ENCODE measurements at places on chromosomes 16 and 17.

- no peak for DNase-seq
Observed at GRCh38 chr17:31404028-31404949, 12.8 kb downstream of the RAB11FIP4 start.

DNA sequence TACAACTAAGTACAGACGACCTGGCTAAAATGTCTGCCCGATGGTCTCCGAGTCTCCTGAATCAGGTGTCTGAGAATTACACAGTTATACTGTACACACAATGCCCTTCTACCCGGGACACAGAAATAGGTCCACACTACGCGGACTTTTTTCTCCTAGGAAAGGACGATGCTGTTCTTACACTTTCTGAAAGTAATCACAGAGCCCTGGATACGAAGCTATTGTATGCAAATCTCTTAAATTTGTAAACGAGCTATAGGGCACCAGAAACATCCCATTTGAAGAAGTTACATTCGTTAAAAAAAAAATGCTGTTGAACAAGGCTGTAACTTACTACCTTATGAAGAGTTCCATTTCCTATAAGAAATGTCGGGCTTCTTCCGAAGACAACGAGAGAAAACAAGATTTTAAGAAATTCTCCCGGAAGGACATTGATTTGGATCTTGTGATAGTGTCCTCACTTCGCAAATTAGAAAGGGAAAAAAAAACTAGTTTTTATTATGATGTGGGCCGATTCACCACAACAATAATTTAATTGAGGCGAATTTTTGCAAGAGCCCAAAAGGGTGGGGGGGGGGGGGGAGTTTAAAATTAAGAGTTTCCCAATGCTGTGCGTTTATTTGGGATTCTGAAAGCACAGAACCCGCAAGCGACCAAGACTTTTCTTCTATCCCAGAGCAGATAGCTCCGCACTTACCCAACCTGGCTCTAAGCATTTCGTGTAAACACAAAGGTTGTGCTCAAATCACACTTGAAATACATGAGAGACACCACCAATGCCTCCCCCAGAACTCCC is 1.5 kb upstream of the SOX9 start:
- DNase-seq, result no peak

DNA sequence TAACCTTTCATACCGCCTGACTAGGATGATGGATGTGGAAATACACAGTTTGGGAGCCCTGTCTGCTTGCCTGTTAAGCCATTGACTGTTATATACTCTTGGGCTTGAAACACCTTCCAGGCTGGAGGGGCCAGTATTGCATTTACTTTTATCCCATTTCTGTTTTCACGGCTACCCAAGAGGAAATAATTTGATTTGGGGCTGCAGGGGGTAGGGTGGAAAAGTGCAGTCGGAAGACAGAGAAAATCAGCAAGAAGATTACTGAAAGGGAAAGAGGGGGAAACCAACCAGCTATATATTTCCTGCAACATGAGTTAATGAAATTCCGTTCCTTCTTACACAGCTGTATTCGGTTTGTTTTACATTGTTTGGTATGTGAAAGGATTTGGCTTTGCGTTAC is 202.5 kb downstream of the CDH13 start:
- DNase-seq, result no peak

- peak; percentile 43 for DNase-seq
Observed at GRCh38 chr16:87297918-87298631, 19.1 kb downstream of the C16orf95 start.

GRCh38 chr17:61406537-61406845 is 6.8 kb downstream of the TBX2 start:
- DNase-seq, result no peak

DNA sequence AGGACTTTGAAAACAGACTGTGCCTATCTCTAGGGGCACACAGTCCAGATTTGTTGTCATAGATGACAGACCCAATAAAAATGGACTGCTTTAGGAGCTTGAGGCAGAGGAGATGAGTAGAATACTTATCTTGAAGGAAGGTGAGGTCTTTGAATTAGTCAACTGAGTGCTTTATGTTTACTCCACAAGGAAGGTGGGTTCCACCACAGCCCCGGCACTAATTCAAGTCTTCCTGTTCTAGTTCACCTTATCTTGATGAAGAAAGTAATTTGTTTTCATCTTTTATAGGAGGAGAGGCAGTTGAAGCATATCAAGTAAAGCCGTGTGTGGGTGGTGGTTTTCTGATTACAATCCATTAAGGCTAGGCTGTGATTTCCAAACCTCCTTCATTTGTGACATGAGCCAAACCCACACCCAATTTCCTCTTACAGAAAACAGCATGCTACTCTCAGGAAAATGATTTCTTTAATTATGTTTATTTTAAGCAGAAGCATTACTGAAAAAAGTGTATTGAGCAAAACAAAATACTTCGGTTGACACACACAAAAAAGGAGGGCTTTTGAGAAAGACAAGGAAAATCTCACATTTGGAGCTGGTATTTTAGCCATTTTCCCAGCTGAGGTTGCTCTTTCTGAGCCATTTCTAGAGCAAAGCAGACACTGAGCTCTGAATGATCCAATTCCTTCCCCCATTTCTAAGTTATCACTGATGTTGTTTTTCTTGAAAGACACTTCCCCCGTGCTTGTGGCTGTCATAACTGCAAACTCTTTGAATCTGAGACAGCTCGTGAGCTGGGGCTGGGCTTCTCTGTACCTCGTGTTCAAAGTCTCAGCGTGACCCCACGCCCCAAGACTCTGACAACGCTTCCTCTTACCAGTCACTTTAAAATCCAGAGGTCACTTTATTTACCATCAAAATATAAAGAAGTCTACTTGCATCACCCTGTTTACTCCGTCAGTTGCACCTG is 35.4 kb downstream of the CDRT15 start:
- DNase-seq, result no peak

GRCh38 chr16:50594308-50595260 is 46.4 kb downstream of the NKD1 start:
- DNase-seq, result no peak

DNA sequence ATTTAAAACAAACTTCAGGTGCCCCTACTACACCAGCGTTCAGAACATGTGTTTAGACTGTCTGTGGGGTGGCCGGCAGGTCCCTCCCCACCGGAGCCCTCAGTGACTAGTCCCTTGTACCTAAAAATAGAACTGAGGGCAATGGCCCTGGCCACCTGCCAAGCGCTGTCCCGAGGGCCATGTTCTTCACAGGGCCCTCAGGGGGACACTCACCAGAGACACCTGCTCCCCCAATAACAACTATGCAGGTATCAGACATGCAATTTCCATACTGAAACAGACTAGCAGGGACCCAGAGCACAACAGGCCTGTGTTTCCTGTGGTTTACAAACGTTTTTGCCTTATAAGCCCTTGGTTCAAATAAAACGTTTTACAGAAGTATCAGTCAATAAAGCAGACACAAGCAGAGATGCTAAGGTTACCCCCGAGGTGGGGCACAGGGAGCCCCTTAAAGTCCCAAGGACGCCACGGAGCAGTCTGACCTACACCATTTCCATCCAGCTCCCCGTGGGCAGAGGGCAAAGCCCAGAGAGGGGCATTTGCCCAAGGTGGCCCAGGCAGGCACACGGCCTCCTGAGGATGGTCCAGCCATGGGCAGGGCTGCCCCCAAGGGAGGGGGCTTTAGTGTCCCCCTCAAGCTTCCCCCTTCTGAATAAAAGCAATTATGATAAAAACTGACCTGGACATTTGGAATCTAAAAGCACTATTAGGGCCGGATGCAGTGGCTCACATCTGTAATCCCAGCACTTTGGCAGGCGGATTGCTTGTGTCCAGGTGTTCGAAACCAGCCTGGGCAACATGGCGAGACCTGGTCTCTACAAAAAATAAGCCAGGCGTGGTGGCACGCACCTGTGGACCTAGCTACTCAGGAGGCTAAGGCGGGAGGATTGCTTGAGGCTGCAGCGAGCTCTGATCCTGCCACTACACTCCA is 896 bp upstream of the MYLK3 start:
- peak; percentile 31 for DNase-seq

- DNase-seq, result no peak
Observed at GRCh38 chr17:63645775-63646487, 23.7 kb downstream of the MAP3K3 start.

GRCh38 chr16:56252835-56253234 is 61.5 kb downstream of the GNAO1 start:
- no peak for DNase-seq

DNA sequence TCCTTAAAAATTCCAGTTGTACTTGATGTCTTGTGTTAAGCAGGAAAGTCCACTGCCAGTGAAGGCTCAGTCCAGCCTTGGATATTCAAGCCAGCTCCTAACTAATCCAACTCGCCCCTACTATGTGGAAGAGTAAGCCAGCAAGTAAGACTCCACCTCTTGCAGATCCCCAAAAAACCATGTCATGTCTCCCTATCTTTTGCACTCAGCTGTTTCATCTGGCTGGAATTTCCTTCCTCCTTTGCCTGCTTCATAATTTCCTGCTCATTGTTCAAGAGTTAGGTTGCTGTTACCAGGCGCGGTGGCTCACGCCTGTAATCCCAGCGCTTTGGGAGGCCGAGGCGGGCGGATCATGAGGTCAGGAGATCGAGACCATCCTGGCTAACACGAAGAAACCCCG is 37.8 kb downstream of the RBBP6 start:
- no peak for DNase-seq

DNA sequence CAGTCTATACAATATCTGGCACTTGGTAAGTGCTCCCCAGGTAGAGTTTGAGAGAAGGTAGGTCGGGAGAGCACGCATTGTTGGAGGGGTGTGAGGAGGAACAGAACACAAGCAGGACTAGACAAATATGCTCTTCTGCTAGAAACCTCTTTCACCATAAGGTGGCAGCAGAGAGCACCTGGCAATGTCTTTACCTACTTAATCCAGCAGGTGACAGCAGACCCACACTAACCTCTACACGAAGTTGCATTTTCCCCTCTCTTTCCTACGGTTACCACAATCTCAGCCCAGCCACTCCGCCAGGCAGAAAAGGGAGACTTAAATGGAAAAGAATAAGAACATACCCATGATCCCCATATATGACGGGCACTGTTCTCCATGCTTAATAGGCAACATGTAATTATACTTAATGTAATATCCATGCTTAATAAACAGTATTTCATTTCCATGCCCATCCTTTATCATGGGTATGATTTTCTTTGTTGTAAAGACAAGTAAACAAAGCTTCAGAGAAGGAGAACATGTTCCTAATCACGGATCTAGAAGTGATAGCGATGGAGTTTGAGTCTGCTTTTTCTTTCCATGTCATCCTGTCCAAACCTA is 55.1 kb upstream of the CCL2 start:
- DNase-seq, result peak; percentile 76

DNA sequence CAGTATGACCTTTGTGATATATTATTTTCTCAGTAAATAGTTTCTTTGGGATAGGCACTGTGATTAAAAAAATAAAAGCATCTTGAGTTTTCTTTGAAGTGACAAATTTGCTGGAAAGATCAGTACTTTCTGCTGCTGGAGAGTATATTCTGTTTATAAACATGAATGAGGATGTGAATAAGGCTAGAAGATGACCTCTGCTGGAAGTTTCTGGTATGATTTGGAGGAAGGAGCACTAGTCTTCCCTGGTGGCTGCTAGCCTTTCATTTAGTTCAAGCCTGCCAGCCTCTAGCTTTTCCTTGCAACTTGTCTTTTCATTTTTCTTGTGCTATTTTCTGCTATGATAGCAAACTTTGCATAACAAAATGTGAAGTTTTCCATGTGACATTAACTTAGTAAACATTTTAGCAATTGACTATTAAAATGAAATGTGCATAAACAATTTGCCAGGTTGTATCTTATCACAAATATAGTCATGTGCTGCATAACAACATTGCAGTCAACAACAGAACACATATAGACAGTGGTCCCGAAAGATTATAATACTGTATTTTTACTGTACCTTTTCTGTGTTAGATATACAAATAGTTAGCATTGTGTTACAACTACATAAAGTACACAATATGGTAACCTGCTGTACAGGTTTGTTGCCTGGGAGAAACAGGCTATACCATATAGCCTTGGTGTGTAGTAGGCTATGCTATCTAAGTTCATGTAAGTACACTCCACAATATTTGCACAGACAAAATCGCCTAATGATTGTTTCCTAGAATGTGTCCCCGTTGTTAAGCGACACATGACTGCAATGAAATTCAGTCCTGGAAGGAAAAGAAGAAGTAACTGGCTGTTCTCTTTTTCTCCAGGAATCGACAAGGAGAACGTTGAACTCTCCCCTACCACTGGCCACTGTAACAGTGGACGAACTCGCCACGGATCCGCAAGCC is 18.1 kb upstream of the RAB11FIP4 start:
- DNase-seq, result peak; percentile 70

DNA sequence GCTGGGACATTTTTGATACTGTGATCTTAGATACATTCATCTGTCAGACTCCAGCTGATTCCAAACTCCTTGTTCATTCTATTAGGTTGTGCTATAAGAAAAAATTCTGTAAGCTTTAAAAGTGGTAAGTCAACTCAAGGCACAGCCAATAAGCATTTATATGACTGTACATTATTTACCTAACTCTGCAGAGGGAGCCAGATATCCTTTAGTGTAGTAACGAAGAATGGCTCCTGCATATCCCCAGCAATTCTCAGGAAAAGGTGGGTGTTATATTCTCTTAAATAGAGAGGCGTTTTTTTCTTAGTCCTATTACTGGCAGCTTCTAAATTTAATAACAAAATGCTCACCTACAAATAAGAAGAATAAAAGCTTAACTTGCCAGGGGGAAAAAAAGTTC is 374.3 kb upstream of the GOT2 start:
- DNase-seq, result no peak

- no peak for DNase-seq
Observed at GRCh38 chr17:6011206-6011605, 59.0 kb upstream of the WSCD1 start.

DNA sequence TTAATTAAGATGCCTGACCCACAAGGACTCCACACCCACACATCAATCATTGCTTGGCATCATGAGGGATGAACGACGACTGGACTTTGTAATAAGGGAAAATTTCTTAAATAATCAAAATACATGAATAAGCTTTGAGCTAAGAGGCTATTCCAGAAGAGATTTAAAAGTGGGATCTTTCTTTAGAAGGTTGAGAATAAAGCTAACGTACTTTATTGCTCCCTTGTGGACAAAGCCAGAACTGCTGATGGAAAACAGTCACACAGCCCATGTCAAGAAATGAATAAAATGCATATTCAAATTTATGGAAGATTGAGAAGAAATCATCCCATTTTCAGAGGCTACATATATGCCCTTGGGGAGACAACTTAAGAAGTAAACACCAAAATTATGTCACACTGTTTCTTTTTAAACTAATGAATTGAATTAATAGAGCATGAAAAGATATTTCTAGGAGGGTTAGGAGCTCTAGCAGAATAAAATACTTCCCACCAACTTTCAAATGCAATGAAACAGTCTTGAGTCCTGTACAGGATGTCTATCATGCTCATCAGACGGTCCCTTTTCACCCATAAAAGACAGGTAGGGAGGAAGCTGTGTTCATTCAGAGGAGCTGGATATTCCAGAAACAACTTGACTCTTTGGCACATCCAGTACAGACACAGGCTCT is 60.2 kb upstream of the PHOSPHO1 start:
- DNase-seq, result peak; percentile 49

Measured in mesenchymal stem cell (in vitro differentiated cells and primary cell).